H9 (cell line): ENCODE measurements at places on chromosomes 3 and 15. TPM values are rescaled to one million over a fixed set of nuclear protein-coding genes. Genes with fewer than 3 reads are reported as not detected.
A peak's percentile ranks its signal among the peaks of the same experiment; 100 is the strongest.

- H3K27me3 ChIP-seq, result no peaks in the 10 kb centered on the region
- peaks cover 22% of the 10 kb centered on the region for H3K4me1 ChIP-seq
- H3K36me3 ChIP-seq, result no peaks in the 10 kb centered on the region
- no peak for DNase-seq
- H3K27ac ChIP-seq, result no peak overlapping the region
These were observed 105.8 kb downstream of the FNDC3B start for GRCh38 chr3:172145031-172145686.

The TTC21A gene
- total RNA-seq, result 1.7 and 2.3 TPM in 2 replicates

DNA sequence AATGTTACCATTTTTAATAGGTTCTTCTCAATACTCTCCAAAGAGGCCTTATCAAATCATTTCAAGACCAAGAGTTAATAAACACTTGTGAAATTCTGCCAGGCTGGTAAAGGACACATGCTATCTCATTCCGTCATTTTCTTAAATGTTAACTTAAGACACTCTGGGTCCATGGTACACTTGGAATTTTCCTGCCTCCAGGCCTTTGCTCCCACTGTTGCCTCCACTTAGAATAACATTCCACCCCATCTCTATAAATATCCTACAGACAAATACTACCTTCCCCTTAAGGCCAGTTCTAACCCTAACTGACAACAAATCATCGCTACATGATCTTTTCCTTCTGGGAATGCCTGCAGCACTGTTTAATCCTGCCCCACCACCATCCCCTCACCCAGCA, 24.1 kb downstream of the MAGI1 start:
- no peak overlapping the region for H3K4me3 ChIP-seq
- no peak for DNase-seq
- peaks cover 20% of the 10 kb centered on the region for H3K4me1 ChIP-seq
- no peak overlapping the region for H3K27ac ChIP-seq
- no peaks in the 10 kb centered on the region for H3K27me3 ChIP-seq
- no peaks in the 10 kb centered on the region for H3K36me3 ChIP-seq

The MYLK gene
- 10.1 and 10.4 TPM in 2 replicates for total RNA-seq

DNA sequence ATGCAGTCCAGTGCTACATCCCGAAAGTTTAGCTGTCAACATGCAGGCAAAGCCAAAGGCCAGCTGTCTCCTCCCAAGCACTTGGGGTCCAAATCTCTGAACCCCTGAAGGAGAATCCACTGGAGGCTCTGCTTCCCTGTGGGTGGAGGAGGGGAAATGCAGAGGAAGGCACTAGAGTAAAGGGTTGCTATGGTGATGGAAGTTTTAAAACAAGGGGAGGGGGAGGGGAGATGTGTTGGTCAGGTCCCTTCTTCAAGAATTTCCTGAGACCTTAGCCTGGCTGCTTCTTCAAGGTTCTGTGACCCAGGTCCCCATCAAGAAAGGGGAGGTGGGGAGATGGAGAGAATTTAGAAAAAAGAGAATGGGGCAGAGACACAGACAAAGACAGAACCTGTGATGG, 2.3 kb downstream of the CAMKV start:
- no peaks in the 10 kb centered on the region for H3K36me3 ChIP-seq
- H3K27ac ChIP-seq, result no peak overlapping the region
- peak overlapping the region; percentile 83 for H3K4me3 ChIP-seq

- no peaks in the 10 kb centered on the region for H3K27me3 ChIP-seq
- H3K36me3 ChIP-seq, result no peaks in the 10 kb centered on the region
- no peak overlapping the region for H3K4me3 ChIP-seq
- H3K27ac ChIP-seq, result no peak overlapping the region
These were observed 223.7 kb upstream of the NANOGP8 start for GRCh38 chr15:35308802-35309201.

- H3K36me3 ChIP-seq, result no peaks in the 10 kb centered on the region
- H3K4me3 ChIP-seq, result no peak overlapping the region
- no peak overlapping the region for H3K27ac ChIP-seq
- H3K4me1 ChIP-seq, result no peaks in the 10 kb centered on the region
- no peak for DNase-seq
- H3K27me3 ChIP-seq, result no peaks in the 10 kb centered on the region
These were observed 307.7 kb upstream of the KCNH8 start for GRCh38 chr3:18840535-18841137.

- no peak for DNase-seq
- H3K27me3 ChIP-seq, result no peaks in the 10 kb centered on the region
- no peaks in the 10 kb centered on the region for H3K4me1 ChIP-seq
- H3K36me3 ChIP-seq, result no peaks in the 10 kb centered on the region
- no peak overlapping the region for H3K4me3 ChIP-seq
These were observed 817.0 kb downstream of the TUSC7 start for GRCh38 chr3:117526470-117527079.

- no peaks in the 10 kb centered on the region for H3K36me3 ChIP-seq
- H3K27me3 ChIP-seq, result no peaks in the 10 kb centered on the region
- H3K27ac ChIP-seq, result no peak overlapping the region
- DNase-seq, result no peak
These were observed 121.6 kb upstream of the EIF1B start for GRCh38 chr3:40187945-40188344.

GRCh38 chr3:136255672-136256406, 5.7 kb downstream of the PCCB start:
- H3K4me3 ChIP-seq, result no peak overlapping the region
- no peaks in the 10 kb centered on the region for H3K27me3 ChIP-seq
- no peak overlapping the region for H3K27ac ChIP-seq
- H3K36me3 ChIP-seq, result peaks cover 15% of the 10 kb centered on the region

- H3K27ac ChIP-seq, result no peak overlapping the region
- H3K36me3 ChIP-seq, result peaks cover 12% of the 10 kb centered on the region
- no peak overlapping the region for H3K4me3 ChIP-seq
These were observed 396.7 kb downstream of the FOXP1 start for GRCh38 chr3:71186801-71187200.

The WWTR1 gene
- 24.4 and 24.8 TPM in 2 replicates for total RNA-seq

- no peaks in the 10 kb centered on the region for H3K36me3 ChIP-seq
- H3K4me1 ChIP-seq, result no peaks in the 10 kb centered on the region
- H3K27ac ChIP-seq, result no peak overlapping the region
- DNase-seq, result no peak
These were observed 33.3 kb upstream of the CGNL1 start for GRCh38 chr15:57343048-57343447.

GRCh38 chr3:124033360-124034015, 41.6 kb upstream of the ROPN1 start:
- no peaks in the 10 kb centered on the region for H3K36me3 ChIP-seq
- H3K4me1 ChIP-seq, result 0 out of 2 replicates have a peak, but pooled peaks cover 1% of the 10 kb centered on the region
- H3K27ac ChIP-seq, result no peak within 1 kb of the TSS
- peak within 1 kb of the TSS; percentile 76 for H3K4me3 ChIP-seq
- H3K27me3 ChIP-seq, result peaks cover 21% of the 10 kb centered on the region

The DISP2 gene
- 0.59 and 1.3 TPM in 2 replicates for total RNA-seq

- no peak for DNase-seq
- no peaks in the 10 kb centered on the region for H3K27me3 ChIP-seq
- H3K4me3 ChIP-seq, result no peak overlapping the region
- no peak overlapping the region for H3K27ac ChIP-seq
- peaks cover 95% of the 10 kb centered on the region for H3K36me3 ChIP-seq
These were observed 12.7 kb upstream of the GHRL start for GRCh38 chr3:10305331-10305902.

The SFMBT1 gene
- 15.3 and 15.4 TPM in 2 replicates for total RNA-seq

The PLA1A gene
- total RNA-seq, result not detected in 2 replicates

DNA sequence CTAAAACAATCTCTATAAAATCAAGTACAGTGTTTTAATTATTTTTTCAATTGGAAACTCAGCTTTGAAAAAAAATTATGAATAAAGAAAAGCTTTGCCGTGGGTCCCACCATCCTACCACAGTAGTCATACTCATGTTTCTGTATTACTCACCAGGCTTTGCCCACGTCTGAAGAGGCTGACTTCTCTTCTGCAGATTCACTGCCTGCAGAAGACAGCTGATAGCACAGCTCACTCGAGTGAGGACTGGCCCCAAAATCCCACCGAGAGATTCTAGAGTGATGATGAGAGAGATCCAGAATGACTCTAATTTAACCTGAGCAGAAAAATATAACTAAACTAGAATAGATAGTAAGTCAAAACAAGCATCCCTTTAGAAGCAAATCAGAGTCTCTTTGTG, 11.9 kb downstream of the C2CD4B start:
- no peaks in the 10 kb centered on the region for H3K36me3 ChIP-seq
- no peak for DNase-seq
- no peaks in the 10 kb centered on the region for H3K27me3 ChIP-seq
- H3K4me3 ChIP-seq, result no peak overlapping the region

The LMAN1L gene
- not detected in 2 replicates for total RNA-seq

DNA sequence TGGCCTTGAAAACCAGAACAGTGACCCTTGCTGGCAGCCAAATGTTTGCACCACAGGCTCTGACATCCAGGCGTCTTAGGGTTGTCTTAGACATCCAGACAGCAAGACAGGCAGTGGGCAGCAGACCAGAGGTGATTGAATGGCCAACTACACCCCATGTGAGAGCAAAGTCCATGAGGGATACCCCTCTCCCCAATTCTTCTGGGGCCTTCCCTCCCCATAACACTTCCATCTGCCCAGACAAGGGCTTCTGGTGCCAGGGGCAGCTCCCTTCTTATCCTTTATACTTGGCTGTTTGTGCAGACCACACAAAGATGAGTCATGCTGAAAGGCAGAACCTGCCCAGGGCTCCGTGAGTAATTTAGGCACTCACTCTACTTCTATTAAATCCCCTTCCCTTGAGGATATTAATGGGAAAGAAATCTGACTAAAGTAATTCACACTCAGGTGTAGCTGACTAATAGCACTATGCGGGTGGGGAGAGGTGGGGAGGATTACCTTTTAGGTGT, 257.9 kb downstream of the UACA start:
- DNase-seq, result no peak
- no peak overlapping the region for H3K27ac ChIP-seq
- H3K27me3 ChIP-seq, result no peaks in the 10 kb centered on the region
- no peak overlapping the region for H3K4me3 ChIP-seq
- peaks cover 6% of the 10 kb centered on the region; the same call in 2 of the 3 replicates for H3K36me3 ChIP-seq

The CDCP1 gene
- total RNA-seq, result 12.9 and 14.1 TPM in 2 replicates

The SST gene
- not detected in 2 replicates for total RNA-seq

DNA sequence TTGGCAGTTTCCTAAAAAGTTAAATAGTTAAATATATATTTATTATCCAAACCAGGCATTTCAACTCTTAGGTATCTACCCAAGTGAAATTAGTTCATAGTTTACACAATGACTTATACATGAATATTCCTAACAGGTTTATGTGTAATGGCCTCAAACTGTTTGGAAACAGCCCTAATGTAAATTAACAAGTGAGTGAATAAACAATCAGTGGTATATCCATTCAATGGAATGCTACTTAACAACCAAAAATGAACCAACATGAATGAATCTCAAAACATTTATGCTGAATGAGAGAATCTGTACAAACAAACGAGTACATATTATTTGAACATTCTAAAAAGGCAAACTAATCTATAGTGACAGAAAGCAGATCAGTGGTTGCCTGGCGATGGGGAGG, 33.5 kb downstream of the PRTG start:
- H3K4me1 ChIP-seq, result no peaks in the 10 kb centered on the region
- H3K27ac ChIP-seq, result no peak overlapping the region
- H3K27me3 ChIP-seq, result no peaks in the 10 kb centered on the region
- H3K4me3 ChIP-seq, result no peak overlapping the region
- peaks cover 2% of the 10 kb centered on the region; the same call in 2 of the 3 replicates for H3K36me3 ChIP-seq

The GXYLT2 gene
- total RNA-seq, result 2.0 and 2.6 TPM in 2 replicates

DNA sequence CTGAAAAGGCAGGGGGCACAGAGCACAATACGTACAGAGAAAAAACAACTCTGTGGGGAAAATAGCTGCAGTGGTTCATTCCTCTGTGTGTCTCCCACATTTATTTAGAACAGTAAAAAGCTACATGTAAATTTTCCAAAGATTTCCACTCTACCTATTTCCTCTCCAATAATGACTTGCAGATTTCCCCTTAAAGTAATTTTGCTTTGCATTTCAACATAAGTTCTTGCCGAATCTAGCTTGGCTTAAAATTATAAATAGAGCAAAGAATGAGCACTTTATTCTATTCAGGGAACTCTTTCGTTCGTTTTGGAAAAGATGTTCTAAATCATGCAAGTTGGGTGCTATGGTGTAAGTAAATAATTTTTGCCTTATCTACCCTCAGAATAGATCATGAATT, 58.2 kb upstream of the NR2E3 start:
- H3K27ac ChIP-seq, result no peak overlapping the region
- DNase-seq, result no peak
- no peaks in the 10 kb centered on the region for H3K27me3 ChIP-seq

- H3K36me3 ChIP-seq, result no peaks in the 10 kb centered on the region
- no peaks in the 10 kb centered on the region for H3K4me1 ChIP-seq
- no peaks in the 10 kb centered on the region for H3K27me3 ChIP-seq
- H3K4me3 ChIP-seq, result no peak overlapping the region
- no peak overlapping the region for H3K27ac ChIP-seq
These were observed 14.8 kb upstream of the LCTL start for GRCh38 chr15:66580643-66581042.

DNA sequence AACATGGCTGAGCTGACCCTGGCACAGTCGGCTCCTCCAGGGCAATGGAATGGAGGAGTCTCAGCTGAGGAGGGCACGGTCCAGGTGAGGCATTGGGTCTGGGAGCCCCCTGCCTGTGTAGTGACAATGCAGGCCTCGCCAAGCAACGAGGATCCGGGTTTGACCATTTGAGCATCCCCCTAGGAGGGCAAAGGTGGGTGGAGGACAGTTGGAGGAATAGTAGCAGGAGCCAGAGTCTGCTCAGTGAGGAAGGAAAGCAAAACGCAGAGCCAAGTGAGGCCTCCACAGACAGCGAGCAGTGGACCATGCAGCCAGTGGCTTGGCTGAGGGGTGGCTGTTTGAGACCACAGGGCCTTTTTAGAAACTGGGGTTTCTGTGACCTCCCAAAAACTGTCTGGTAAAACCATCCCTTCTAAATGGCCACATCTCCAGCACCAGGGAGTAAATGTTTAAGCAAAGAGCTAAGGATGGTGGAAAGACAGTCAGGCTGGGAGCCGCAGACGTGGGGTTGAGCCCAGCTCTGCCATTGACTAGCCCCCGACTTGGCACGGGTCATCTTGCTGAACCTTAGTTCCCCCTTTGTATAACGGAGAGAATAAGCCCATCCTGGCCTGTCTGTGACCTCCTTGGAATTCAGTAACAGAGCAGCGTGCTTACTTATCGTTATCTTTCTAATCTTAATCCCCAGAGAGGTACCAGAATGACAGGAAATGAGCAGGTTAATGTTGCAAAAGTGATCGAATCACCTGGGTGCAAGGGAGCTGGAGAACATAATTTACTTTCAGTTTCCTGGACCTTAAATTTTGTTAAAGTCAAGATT, 46.8 kb downstream of the CMTM6 start:
- H3K27me3 ChIP-seq, result no peaks in the 10 kb centered on the region
- H3K36me3 ChIP-seq, result peaks cover 2% of the 10 kb centered on the region
- no peak overlapping the region; the same call in 2 of the 3 replicates for H3K4me3 ChIP-seq
- H3K27ac ChIP-seq, result no peak overlapping the region
- DNase-seq, result no peak

The PLCL2 gene
- total RNA-seq, result 30.5 and 32.1 TPM in 2 replicates

The EPB42 gene
- total RNA-seq, result not detected in 2 replicates

The WDR5B gene
- 3.2 and 3.7 TPM in 2 replicates for total RNA-seq
